Nephron progenitor cell (in vitro differentiated cells): ENCODE measurements at places on chromosomes 4 and X.
A peak's percentile ranks its signal among the peaks of the same experiment; 100 is the strongest.

DNA sequence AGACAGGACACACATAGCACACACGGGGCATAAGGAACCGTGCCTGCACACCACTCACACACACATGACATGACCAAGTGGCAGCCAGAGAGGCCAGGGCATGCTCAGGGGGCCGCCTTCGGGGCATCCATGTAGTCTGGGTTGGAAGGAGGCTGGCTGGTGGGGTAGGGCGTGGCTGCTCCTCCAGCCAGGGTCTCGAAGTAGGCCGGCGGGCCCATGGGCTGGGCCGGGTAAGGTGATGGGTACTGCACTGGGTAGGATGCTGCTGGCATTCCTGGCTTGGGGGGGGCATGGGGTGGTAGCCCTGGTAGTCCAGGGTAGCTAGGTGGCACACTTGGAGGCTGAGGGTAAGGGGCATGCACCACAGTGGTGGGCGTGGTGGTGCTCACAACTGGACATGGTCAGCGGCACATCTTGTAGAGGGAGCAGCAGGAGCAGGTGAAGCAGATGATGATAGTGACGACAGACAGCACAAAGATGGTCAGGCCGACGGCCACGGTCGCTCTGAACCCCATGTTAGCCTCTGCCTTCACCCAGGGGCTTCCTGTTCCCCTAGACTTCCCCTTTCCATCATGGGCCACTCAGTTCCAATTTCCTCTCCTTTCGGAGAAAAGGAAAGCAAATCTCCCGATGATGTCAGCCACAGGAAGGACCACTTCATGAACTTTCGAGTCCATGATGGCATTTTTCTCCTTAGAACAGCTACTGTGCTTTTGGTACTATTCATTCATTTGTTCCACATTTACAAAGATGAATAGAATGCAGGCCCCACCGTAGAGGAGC is 10.9 kb upstream of the DDX3X start:
- no peak for DNase-seq

GRCh38 chrX:96621811-96622210 is 62.8 kb upstream of the DIAPH2 start:
- no peak for DNase-seq

DNA sequence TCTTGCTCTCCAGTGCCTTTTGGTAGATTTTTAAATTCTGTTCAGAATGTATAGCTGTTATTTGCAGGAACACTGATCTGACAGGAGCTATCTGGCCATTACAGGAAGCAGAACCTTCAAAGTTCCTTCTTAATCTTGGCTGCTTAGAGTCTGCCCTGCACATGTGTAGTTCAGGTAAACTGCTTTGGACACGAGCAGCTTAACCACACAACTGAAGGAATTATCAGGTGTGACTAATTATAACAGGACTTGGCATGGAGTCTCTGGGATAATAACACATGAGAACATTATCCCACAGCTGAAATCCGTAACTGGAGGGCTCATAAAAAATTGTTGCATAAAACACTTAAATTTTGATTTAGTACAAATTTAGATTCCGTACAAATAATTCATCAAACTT is 11.6 kb upstream of the ING2 start:
- DNase-seq, result no peak

GRCh38 chr4:150217192-150217591 is 138.9 kb downstream of the DCLK2 start:
- no peak for DNase-seq

GRCh38 chrX:40852586-40852985 is 117.2 kb upstream of the MED14 start:
- DNase-seq, result no peak

DNA sequence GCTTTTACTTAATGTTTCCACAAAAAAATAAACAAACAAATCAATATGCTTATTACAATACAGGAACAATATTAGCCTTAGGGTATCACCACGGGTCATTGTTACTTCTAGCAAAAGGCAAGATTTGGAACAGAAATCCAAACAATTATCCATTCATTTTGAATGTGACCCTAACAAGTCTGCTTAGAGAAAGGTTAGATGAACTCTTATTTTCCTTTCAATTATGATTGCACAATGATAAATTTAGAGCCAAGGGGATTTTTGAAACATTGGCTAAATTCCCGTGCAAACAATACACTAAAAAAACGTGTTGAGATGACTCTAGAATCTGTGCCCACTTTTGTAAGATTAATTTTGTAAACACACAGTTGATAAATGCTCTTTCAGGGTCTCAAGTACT is 474.7 kb downstream of the PCDH7 start:
- DNase-seq, result no peak

- DNase-seq, result no peak
Observed at GRCh38 chr4:89823416-89823815, 13.5 kb downstream of the SNCA start.

DNA sequence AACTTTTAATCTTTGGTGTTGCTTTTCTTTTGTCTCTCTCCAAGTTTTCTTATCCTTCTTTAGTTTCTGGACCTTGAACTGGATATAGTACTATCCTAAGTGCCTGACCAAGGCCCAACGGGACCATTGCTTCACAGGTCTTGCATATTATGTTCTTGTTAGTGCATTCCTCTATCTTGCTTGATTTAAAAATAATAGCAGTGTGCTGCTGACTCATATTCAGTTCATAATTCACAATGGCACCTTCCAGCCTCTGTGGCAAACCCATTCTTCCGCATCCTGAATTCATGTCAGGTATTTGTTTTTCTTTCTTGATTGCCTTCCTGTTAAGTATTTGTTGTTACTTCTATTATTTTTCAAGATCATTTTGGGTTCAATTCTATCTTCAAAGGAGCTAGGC is 197.1 kb upstream of the GIMD1 start:
- DNase-seq, result no peak

DNA sequence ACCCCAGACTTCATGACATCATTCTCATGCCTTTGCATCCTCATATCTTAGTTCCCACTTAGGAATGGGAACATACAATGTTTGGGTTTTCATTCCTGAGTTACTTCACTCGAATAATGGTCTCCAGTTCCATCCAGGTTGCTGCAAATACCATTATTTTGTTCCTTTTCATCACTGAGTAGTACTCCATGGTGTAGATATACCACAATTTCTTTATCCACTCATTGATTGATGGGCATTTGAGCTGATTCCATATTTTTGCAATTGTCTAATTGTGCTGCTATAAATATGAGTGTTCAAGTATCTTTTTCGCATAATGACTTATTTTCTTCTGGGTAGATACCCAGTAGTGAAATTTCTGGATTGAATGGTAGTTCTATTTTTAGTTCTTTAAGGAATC is 1026.8 kb downstream of the STPG2 start:
- no peak for DNase-seq

DNA sequence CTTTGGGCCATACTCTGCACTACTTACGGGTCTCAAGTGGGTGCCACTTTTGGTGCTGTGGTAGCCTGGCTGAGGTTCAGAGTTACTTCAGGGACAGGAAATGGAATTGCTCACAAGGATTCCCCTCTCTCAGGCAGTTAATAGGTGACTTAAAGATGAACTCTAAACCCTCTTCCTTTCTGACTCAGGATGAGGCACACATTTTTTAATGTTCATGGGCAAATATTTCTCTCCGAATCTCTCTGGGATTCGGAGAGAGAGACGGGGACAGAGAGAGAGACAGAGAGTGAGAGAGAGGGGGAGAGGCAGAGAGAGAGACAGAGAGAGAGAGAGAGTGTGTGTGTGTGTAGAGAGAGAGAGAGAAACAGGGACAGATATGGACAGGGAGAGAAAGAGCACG is 79.8 kb downstream of the NYX start:
- no peak for DNase-seq

DNA sequence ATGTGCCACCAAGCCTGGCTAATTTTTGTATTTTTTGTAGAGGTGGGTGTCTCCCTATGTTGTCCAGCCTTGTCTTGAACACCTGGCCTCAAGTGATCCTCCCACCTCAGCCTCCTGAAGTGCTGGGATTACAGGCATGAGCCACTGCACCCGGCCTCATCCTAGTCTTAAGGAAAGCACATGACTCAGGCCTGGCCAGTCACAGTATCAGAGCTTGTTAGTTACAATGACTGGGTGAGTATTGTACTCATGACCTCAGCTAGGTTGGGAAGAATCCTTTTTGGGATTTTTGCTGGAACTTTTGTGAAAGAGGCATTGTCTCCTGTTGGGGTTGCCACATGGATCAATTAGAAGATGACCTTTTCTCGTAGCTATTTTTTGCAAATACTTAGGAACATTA is 292.8 kb downstream of the RAPGEF2 start:
- no peak for DNase-seq

- no peak for DNase-seq
Observed at GRCh38 chr4:107747748-107748486, 27.9 kb upstream of the PAPSS1 start.

DNA sequence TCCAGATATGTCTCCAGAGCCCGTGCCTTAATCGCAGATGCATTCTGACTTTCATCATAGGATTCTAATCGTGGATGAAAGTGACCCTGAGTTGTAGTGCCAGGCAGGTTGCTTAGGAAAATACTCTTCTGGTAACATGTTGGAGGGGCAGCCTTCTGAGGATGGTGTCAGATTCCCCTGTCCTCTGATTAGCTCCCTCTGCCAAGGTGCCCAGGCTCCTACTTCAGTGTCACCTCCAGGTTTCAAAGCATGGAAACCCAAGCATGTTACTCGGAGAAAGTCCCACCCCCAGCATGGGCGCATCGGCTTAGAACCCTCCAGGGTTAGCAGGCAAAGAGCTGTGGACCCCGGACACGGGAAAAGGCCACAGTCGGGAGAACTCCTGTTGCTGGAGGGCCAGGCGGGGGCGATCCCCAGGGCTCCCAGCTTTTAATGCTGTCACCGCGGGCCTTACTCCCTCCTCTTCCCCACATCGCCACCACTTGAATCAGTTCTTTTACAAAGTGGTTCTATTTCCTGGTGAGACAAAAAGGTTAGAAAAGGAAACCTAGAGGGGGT is 44.5 kb downstream of the TRIM2 start:
- no peak for DNase-seq

DNA sequence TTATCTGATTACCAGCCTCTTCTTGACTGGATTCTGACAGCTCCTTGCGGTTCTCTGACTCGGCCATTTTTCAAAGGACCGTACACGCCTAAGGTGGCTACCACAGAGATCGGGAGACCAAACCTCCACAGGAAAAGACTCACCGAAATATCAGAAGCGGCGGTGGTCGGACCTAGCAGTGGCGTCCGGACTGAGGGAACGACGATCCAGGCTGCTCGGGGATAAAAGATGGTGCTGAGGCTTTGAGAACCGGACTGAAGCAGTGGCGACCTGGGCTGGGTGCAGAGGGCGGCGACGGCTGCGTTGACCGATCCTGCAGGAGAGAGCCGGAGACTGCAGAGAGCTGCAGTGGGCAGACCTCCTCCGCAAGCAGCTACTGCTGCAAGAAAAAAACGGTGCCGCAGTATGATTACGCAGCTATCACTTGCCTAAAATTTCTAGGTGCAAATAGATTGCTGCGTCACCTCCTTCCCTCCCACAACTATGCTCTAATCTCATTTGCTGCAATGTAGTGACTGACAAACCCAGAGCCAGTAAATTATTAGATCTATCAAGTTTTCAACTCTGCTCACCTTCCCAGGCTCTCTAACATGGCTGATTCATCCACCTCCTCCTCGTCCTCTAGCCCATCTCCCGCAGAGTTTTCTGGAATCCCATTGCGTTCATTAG is at the start of gene NAP1L2:
Gene NAP1L2 (minus strand): TSS at position 426 of the 669 bp plus-strand sequence. CDS start 359 bp downstream, at position 67.
- DNase-seq, result peak; percentile 40

DNA sequence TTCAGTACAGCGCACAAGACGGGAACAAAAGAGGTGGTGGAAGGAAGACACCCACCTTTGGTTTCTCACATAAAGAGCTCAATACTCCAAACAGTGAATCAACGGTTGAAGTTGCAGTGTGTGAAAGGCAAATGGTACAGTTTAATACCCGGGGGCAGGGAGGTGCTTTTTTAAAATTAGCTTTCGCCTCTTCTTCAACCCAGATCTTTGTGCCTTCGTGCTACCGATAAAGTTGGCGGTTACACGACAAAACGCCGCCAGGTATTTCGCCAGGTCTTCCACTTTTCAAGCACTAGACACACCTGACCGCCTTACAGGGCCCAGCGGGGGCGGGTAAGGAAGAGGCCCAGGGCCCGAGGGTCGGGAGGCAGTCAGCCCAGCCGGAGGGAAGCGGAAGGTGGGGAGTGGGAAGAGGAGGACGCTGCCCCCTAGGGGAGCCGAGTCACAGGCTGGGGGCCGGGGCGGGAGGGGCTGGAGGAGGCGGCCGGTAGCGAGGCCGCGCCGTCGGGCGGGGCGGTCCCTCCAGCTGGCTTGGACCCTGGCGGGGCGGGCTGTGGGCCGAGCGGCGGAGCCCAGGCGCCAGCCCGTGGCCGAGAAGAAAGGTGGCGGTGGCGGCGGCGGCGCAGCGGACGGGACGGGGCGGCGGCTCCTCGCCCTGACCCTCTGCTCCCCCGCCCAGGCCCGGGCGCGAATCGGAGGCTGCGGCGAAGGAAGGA is 16.0 kb downstream of the UTP3 start:
- peak; percentile 88 for DNase-seq

- DNase-seq, result no peak
Observed at GRCh38 chrX:152044383-152044782, 69.9 kb upstream of the GABRE start.

DNA sequence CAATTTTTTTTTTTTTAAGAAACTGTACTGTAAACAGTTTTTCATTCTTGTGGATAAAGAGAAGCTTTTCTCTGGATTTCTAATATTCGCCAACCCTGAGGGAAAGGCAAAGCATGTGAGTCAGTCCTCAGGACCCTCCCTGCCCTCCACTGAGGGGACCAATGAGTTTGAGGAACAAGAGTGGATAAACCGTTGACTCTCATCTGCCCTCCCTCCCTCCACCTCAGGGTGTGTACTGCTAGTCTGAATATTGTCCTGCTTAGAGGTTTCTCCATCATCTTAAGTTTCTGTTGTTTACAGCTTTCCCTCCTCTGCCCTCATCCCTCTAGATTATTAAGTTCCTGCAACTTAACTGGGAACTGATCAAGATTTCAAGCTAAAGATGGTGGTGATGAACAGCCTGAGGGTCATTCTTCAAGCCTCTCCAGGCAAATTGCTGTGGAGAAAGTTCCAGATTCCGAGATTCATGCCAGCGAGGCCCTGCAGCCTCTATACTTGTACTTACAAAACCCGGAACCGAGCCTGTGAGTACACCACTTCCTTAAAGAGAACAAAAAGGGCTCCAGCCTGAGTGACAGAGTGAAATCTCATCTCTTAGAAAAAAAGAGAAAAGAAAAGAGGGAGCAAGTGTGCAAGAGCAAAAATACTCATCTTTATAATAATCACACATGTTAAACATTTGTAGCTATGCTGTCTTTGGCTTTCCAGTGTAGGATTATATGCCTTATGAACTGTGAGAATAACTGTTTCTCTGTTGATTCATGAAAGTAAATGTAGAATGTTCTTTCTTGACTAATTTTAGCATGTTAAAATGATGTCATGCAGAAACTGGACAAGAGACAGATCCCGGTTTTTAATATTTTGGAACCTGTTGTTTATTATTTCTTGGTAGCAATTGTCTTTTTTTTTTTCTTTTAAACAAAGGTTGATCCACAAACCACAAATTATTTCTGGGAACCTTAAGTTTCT is 11.9 kb downstream of the CA5B start:
- no peak for DNase-seq

DNA sequence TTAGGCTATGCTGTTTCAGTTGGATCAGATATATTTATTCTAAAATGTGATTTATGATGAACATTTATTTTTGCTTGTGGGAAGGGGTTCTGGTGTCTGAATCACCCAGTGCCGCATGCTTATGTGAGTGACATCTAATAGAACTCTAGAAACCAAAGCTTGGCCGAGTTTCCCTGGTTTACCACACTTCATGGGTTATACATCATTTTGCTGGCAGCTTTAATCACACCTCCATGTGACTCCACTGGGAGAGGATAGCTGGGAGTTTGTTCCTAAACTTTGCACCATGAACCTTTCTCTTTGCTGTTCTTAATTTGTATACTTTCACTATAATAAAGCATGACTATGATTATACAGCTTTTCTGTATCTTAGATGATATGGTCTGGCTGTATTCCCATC is 382.9 kb downstream of the INPP4B start:
- no peak for DNase-seq
